CD4-positive, alpha-beta T cell treated with Interleukin-21 for 1 hour (primary cell): ENCODE measurements at places on chromosomes 2 and 18.

GRCh38 chr18:37783771-37784170 lies 218.2 kb upstream of the CELF4 start:
- no peak for DNase-seq

DNA sequence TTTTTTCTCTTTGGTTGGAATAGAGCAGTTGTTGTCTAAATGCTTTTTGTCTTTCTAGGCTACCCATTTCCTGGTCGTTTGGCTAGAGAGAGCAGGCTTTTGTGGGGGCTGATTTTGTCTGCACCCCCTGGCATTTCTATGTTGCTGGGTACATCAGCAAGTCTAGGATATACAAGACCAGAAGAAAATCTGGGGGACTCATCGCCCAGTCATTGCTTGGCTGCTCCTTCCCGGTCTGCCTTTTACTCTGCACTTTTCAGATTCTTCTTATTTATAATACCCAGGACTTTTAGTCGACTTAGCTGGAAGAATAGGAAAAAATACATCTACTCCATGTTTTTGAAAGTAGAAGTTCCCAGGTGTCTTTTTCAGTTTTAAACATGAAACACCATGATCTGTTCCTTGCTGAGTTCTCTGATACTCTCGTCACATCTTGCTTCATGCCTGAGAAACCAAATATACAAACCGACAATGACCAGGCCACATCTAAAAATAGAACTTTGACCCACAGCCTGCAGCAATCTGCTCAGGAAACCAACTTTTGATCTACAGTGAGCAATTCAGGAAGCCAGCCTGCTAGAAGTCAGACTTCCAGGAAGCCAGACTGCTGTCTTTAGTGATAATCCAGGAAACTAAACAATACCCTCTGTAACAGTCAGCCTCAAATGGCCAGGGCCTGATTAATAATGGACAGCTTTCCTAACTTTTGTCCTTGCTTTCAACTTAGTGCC lies 163.8 kb upstream of the MEX3C start:
- no peak for DNase-seq

GRCh38 chr2:59882279-59882678 lies 671.2 kb downstream of the BCL11A start:
- no peak for DNase-seq

DNA sequence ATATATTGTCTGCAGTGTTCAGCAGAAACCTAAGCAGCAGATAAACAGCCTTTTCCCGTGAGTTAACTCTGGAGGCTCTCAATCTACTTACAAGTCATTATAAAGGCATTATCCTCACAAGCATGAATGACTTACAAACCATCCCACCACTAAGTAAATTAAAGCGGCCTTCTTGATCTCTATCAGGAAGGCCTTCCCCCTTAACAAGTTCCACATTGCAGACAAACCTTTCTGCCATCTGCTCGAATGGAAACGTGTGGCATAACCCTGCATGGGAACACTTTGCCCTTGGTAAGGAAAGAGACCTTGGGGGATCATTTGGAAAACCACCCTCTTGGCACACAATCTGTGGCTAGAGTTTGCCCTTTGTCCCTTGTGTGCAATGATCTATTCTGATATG lies 199.5 kb downstream of the OSR1 start:
- no peak for DNase-seq

DNA sequence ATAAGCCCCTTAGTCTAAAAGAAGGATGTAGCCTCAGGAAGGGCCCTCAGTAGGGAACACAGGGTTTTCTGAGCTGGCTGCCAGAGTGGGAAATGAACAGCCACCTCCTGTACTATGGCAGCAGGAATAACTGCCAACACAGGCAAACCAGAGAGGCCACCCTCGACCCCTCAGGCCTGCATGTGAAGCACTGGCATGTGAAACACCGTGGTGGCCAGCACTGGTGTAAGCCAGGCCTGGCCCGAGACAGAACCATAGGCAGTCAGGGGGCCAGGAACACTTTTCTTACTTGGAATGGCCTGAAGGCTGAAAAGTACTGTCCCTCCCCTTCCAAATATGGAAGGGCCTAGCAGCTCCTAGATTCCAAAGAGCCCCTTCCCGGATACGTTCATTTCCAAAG lies 28.2 kb downstream of the SFXN5 start:
- DNase-seq: no peak

GRCh38 chr2:99554238-99554637 lies 64.4 kb upstream of the REV1 start:
- DNase-seq: no peak

DNA sequence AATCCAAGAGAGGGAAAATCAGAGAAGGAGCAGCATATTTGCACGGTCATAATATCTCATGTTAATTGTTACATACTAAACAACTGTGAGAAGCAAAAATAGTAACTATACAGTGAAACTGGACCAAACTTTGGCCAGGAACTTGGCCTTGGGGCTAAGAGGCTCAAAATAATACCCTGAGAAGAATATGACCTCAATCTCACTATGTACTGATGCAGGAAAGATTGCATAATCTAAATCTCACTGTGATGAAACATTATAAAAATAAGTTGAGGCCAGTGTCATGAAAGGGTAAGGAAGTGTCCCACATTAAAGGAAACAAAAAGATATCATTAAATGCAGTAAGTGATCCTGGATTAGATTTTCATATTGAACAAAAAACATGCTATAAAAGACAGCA lies 36.5 kb downstream of the ZRANB3 start:
- no peak for DNase-seq

- no peak for DNase-seq
Observed at GRCh38 chr2:207938415-207938814, 86.9 kb downstream of the PLEKHM3 start.

DNA sequence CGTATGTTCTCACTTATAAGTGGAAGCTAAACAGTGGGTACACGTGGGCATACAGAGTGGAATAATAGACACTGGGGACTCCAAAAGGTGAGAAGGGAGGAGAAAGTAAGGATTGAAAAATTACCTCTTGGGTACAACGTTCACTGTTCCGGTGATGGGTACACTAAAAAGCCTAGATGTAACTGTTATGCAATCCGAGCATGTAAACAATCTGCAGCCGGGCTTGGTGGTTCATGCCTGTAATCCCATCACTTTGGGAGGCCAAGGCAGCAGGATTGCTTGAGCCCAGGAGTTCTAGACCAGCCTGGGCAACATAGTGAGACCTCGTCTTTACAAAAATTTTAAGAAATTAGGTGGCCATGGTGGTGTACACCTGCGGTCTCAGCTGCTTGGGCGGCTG lies 33.1 kb upstream of the TTR start:
- DNase-seq: no peak
